ENCODE measurements at places on chromosomes 7 and 10.

DNA sequence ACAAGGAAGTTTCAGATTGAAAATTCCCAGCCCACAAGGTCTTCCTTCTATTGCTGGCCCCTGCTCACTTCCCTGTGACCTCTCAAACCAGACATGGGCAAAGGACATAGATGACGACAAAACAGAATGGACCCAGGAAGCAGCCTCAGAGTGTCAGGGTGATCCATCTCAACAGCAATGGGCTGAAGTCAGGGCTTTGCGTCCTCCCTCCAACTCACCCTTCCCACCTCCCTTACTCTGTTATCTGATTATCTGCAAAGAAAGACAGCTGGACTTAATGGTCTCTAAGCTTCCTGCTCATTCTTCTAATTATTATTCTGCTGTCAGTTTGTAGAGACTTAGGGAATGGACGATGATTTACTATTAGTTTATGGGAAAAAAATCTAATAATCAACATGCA is 115.9 kb downstream of the PIP4K2A start:
- DNase-seq, result no peak

- DNase-seq, result no peak
Measured at GRCh38 chr7:37663693-37664092, 19.9 kb upstream of the GPR141 start.

GRCh38 chr10:42734536-42734935 is 48.1 kb upstream of the BMS1 start:
- DNase-seq, result no peak

- DNase-seq, result no peak
Measured at GRCh38 chr7:29564496-29565223, 1.0 kb downstream of the PRR15 start.
